BE2C (cell line): ENCODE measurements at places on chromosomes 13 and 19.

DNA sequence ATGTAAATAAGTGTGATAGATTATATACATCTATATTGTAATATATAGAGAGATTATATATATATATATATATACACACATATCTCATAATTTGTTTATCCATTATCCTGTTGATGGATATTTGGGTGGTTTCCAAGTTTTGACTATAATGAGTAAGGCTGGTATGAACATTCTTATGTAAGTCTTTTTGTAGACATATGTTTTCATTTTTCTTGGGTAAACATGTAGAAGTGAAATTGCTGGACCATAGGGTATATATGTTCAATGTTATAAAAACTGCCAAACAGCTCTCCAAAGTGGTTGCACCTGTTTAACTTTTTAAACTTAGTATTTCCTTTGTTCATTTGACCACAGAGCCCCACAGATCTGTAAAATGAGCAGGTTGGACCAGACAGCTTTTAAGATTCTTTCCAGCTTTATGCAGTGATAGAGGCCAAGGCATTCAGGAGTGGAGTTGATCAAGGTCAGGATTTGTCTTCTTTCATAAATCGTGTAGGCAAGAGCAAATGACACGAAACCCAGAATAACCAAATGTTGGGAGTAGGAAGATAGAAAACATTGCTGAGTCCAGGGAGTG, 21.7 kb upstream of the KATNAL1 start:
- DNase-seq: no peak

- no peak for DNase-seq
Measured at GRCh38 chr13:92963029-92963428, 263.6 kb upstream of the GPC6 start.

GRCh38 chr13:93775507-93776108, 549.0 kb downstream of the GPC6 start:
- no peak for DNase-seq

DNA sequence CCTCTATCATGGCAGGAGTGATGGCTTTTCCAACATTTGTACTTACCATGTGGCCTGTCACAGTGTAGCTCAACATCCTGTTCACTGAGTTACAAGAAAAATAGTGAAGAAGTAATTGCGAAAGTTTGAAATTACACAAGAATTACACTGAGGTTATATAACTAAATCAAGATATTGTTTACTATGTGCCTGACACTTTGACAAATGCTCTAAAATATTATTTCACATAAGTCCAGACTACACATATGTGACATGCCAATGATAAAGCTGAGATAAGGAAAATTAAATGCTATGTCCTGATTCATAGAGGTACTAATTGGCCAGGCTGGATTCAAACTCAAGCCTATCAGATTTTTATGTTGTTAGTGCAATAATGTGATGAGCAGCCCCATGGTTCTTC, 451.7 kb downstream of the PCDH9 start:
- DNase-seq: no peak

- DNase-seq: no peak
Measured at GRCh38 chr19:5041913-5042187, 72.9 kb downstream of the KDM4B start.

GRCh38 chr19:20558011-20558410, 7.6 kb downstream of the ZNF737 start:
- peak; percentile 49 for DNase-seq

DNA sequence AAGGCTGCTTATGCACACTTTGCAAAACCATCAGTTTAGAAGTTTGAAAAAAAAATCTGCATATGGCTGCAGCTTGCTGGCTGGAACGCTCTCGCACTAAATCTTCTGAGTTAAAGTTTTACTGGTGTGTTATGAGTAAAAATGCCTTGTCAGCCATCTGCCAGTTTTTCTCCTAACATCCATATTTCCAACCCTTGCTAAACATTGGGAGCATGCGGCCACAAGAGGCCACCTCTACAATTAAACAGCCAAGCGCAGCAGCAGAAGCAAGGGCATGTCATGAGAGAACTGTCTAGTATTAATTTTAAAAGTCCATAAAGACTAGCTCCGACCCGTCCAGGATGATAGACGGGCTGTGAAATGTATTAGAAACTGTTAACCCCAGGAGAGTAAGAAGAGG, 248.3 kb downstream of the TSHZ3 start:
- no peak for DNase-seq

GRCh38 chr13:52903320-52903719, 54.9 kb upstream of the PCDH8 start:
- no peak for DNase-seq

DNA sequence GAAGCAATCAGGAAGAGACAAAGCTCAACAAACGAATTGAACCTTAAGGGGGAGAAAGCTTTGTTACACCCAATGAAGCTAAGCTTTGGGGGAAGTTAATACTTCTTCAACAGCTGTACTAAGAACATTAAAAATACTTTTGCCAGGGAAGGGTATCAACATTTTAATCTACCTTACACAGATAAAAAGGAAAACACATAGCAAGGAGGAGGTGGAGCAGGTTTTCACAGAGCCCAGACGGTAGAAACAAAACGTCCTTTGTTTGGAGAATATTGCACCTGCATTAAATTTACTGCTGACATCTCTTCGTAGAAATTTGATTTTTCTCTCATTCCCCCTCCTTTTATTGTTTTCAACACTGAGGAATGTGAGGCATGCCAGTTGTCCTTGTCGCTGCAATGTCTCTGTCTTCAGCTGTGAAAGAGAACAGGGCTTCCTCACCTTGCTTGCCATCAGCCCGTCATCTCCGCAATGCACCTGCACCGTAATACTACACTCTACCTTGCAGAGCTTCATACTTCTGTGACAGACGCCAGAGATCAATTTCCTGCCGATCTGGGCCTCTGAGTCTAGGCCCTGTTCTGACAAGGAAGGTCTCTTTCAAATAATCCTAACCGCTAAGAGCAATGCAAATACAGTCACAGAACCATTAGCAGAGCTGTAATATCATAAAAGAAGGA, 270.8 kb downstream of the SPRY2 start:
- DNase-seq: no peak

DNA sequence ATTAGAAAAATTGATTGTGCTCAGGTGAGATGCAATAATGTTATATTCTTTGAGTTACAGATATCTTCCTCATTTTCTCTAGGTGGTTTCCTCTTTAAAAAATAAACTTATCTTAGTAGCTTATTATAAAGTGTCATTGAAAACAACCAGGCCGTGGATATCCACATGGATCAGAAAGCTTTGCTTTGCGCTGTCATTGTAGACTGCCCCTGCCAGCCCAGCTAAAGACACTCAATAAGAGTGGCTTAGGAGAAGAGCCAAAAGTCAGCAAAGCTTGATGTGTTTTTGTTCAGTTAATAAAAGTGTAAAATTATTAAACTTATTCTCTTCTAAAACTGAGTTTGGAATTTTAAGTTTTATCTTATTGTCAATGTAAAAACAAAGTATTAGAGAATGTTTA, 34.4 kb downstream of the TPP2 start:
- DNase-seq: no peak

- DNase-seq: no peak
Measured at GRCh38 chr13:48264058-48264457, 31.1 kb downstream of the ITM2B start.

DNA sequence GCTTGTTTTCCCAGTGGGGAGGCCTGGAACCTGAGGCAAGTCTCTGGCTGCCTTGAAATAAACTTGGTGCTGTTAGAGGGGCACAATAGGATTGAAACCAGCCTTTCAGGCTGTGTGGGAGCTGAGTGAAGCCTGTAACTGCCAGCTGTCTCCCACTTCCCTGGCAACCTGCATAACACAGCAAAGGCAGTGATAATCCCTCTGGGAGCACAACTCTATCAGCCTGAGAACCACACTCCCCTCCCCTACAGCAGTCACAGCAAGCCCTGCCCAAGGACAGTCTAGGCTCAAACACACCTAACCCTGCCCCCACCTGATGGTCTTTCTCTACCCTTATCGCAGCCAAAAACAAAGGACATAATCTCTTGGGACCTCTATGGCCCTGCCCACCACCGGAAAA, 683.8 kb upstream of the ATXN8OS start:
- peak; percentile 21 for DNase-seq

- no peak for DNase-seq
Measured at GRCh38 chr13:29688193-29688592, 92.7 kb upstream of the SLC7A1 start.

DNA sequence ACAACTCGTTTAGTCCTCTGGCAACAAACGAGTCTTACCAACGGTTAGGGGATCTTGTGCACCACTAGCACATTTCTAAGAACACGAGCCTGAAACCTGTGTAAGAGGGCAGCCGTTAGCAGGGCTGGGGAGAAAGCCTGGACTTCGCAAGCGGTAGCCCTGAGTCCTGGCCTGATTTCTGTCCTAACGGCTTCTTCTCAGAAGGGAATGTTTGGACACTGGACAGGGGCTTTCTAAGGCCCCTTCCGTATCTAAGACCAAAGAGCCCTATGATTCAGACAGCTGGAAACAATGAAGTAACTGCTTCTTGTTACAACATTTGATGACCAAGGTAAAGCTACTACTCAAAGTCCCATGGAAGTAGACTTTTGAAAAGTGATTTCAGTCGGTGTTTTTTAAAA, 2.2 kb downstream of the ANKRD10 start:
- no peak for DNase-seq

GRCh38 chr13:50589651-50590054, 253.8 kb downstream of the DLEU7 start:
- DNase-seq: no peak
